ENCODE measurements at places on chromosomes 12 and 14. TPM values are rescaled to one million over a fixed set of nuclear protein-coding genes. Genes with fewer than 3 reads are reported as not detected.
A peak's percentile ranks its signal among the peaks of the same experiment; 100 is the strongest.

DNA sequence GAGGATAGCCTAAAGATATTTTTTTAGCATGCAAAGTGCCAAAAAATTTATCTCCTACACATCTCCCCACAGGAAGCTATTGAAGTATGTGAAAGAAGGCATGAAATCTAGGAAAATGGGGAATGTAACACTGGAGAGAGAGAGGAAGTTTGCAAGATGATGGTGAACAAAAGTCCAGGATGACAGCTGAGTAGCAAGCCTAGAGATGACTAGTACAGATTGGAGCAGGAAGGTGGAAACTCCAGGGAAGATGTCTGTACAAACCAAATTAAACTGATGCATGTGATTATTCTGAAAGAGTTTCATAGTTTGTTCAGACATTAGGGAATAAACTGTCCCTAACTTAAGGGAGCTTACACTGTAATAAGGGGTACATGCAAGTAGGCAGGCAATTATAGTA lies 99.3 kb downstream of the RAD51B start:
- no peak for DNase-seq

- peak; percentile 68 for DNase-seq
These were observed 79.7 kb downstream of the EML1 start for GRCh38 chr14:99872786-99873440.

DNA sequence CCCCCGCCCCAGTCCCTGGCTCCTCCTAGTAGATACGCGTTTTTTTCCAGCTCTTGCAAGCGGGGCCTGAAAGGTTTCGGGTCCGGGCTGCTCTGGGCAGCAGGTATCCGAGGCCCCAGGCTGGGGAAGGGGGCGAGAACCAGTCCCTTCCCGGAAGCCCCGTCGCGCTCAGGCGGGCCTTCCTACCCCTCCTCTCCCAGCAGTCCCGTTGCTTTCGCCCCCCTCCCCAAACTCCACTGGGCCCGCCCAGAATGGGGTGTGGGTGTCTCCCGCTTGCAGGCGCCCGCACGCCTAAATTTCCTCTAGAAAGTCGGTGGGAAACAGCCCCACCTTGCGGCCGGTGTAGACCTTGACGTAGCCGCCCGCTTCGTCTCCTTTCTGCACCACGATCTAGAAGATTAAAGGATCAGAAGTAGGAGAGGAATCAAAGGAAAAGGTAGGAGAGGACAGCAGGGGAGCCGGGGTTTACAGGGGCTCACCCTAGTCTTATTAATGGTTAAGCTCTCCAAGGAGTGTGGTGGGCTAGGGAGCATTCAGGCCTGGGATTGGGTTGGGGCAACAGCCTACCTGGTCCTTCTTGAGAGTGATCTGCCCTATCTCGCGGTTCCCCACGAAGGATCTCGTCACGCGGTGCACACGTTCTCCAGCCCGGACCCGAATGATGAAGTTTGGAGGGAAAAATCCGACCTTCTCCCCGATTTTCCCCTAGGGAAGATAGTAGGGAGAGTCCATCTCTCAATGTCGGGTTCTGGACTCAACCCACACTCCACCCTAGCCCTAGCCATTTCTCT lies 7.3 kb downstream of the STAC3 start:
- DNase-seq, result peak; percentile 94

- DNase-seq, result no peak
These were observed 23.8 kb downstream of the NFKBIA start for GRCh38 chr14:35380794-35381193.

ZDHHC22 gene
- total RNA-seq, result 11.6 TPM
